ENCODE measurements at places on chromosomes 16 and 17.

DNA sequence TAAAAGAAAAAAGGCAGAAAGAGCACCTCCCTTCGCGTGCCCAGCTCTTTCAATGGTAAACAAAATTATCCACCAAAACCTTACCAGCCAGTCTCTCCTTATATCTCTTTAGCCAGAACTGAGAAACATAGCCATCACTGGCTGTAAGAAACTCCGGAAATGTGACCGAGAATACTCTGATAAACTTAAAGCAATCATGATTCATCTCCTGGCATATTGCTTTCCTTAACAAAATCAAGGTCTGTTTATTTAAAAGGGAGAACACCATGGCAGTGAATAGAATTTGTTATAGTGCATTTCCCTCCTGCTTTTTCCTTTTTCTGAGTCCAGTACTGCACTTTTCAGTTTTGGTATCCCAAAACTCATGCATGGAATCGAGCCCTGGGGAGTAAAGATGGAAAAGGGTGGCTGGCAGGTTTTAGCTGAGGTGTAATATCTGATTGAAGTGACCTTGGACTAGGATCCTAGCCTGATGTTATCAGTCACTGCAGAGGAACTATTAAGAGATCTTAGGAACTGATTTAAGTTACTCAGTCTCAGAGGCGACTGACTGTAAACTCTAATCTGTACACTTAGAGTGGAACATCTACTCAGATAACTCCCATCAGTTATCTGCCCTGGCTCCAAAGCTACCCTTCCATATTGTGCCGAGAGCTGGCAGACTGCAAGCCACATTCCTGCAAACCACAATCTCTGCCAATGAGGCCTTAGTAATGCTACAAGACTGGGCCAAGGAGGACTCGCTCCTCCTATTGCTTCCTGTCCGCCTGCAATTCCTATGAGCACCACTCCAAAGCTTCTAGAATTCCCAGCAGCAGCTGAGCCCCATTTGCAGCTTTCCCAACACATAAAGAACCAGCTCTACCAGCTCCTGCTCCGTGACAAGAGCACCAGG, 7.4 kb upstream of the COX10 start:
- no peak for DNase-seq

- no peak for DNase-seq
Observed at GRCh38 chr16:78184238-78185183, 85.1 kb downstream of the WWOX start.

GRCh38 chr17:3895354-3895753, 2.5 kb upstream of the CAMKK1 start:
- DNase-seq, result no peak

GRCh38 chr16:30660424-30661261, 2.4 kb downstream of the FBRS start:
- DNase-seq, result peak; percentile 88

GRCh38 chr17:43546319-43547188, at the start of gene ETV4:
Gene ETV4 (minus strand): TSS chr17:43546340. CDS start chr17:43545617, 723 bp downstream.
- DNase-seq, result peak; percentile 97

DNA sequence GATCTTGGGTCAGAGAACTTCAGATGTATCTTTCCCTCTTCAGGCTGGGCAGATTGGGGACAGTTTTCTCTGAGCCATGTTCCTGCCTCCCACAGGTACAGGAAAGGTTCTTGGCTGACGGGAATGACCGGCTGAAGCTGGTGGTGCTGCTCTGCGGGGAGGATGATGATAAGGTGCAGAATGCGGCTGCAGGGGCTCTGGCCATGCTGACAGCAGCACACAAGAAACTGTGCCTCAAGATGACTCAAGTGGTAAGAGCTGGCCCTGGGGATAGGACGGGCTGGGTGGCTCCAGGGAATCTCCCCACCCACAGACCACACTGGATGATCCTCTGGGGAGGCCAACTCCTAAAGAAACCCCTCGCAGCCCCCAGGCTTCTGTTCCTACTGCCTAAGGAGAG, 10.9 kb downstream of the SLC35G3 start:
- no peak for DNase-seq

GRCh38 chr16:80803339-80804055, 901 bp downstream of the CDYL2 start:
- DNase-seq, result peak; percentile 59

- DNase-seq, result no peak
Observed at GRCh38 chr17:69528035-69528434, 113.5 kb downstream of the MAP2K6 start.

DNA sequence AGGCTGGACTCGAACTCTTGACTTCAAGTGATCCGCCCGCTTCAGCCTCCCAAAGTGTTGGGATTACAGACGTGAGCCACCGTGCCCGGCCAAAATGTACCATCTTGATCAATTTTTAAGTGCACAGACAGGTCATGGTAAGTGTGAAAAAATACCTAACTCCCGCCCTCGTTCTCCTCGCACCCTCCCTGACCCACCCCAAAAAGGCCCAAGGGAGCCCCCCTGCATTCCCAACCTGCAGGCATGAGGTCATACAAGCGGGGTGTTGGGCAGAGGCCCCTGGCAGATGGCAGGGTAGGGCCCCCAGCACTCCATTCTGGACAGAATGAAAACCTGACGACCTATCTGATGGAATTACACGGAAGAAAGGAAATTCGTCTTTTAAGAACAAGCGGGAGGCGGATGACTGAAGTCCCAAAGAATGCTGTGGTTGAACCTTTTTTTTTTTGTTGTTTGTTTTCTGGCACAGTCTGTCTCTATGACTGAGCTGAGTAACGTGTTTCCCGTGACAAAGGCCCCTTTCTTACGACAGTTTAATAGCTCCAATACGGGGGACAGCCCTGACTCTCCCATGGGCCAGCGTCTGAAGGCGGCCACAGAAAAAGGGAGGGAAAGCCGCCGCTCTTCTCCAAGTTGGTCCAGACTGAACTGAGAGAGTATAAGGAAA, 376.4 kb downstream of the SLC39A11 start:
- no peak for DNase-seq

GRCh38 chr17:2724784-2725164, 13.2 kb upstream of the CLUH start:
- peak; percentile 73 for DNase-seq

GRCh38 chr17:1759529-1759928, 2.3 kb upstream of the SERPINF1 start:
- DNase-seq, result no peak

GRCh38 chr16:31397096-31397660, 4.0 kb downstream of the ITGAD start:
- no peak for DNase-seq
